Activated naive CD4-positive, alpha-beta T cell treated with anti-CD3 and anti-CD28 coated beads, Interleukin-2, amount 50 U/mL, for 16 hours (primary cell): ENCODE measurements at places on chromosomes 13 and 19.
A peak's percentile ranks its signal among the peaks of the same experiment; 100 is the strongest.

DNA sequence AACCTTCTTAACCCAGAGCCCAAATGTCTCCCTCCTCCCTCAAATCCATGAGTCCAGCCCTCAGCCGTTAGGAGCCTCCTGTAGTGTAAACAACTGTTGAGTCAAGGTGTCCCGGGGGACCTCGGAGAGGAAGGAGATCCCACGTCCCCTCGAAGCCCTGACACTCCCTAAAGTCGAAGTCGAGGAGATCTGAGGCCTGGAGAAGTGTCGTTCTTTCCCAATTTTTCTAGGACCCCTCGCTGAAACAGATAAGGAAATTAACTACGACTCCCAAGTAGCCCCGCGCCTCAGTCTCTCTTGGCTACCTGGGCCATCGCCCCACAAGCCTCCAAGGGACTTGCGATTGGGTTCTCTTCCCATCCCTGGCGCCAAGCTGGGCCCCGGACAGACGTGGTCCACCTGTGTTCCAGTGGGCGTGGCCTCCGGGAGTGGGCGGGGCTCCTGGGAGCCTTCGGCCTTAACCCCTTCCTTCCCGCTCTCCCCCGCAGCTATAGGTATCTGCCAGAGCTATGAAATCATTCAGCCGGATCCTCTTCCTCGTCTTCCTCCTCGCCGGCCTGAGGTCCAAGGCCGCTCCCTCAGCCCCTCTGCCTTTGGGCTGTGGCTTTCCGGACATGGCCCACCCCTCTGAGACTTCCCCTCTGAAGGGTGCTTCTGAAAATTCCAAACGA is 869 bp downstream of the GFY start:
- DNase-seq = peak; percentile 47

DNA sequence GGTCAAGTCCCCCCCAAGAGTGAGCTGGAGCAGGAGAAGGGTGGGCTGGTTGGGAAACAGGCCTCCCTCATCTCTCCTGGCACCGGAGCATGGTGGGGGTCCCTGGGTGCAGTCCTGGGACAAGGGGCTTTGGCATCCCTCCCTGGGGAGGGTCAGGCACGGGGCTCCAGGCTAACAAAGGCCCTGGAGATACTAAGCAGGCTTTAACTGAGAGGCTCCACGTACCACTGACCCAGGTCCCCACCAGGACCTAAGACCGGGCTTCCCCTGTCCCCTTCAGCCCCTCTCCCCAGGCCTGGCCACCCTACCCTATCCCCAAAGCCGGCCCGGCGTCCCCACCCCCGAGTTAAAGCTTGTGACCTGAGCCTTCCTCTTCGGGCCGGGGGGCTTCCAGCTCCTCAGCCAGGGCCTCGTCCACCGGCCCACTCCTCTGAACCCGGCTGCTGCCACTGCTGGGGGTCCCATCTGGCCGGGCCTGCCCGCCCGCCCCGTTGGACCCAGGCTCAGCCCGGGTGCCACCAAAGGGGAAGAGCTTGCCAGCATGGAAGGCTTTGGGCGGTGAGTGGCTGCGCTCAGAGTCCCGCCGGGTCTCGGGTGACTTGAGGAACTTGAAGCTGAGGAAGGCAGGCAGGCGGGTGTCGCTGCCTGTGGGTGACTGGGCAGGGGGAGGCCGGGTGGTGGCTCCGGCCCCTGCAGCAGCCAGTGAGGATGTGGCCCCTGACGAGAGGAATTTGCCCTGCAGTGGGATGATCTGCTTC is 10.1 kb downstream of the ANO8 start:
- no peak for DNase-seq

- no peak for DNase-seq
These were observed 37.1 kb downstream of the ESD start for GRCh38 chr13:46759846-46760245.

GRCh38 chr19:38734176-38734425 is 10.2 kb downstream of the CAPN12 start:
- DNase-seq = no peak

DNA sequence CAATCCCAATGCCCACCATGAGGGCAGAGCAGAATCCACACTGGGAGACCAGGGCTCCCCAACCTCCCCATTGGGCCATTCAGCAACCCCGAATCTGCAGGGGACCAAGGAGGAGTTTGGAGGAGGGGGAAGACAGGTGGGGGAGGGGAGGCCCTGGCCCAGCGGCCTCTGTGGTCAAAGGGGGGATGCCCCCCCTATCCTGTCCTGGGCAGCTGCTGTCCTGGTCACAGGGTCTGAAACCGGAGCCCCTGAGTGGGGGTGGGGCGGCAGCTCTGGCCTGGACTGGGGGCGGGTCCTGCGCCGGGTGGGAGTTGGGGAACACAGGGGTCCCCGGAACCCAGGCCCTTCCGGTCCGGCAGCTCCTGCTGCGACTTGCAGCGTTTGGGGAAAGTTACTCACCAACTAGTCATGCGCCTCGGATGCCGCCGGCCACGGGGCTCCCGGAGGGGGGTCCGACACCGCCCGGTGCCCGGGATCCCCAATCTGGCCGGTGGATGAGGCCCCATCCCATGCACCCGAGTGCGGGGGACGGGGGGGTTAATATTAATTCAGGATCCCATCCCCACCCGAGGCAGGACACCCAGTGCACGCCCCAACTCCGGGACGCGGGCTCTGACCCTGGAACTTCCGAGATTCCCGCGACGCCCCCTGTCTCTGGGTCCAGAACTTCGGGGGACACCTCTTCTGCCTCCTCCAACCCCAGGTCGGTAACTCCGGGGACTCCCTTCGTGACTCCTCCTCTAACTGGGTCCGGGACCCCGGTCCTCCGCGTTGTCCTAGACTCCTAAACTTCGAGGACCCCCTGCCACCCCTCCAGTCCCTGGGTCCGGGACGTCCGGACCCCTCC is 872 bp downstream of the HOMER3 start:
- DNase-seq = no peak

GRCh38 chr13:48437371-48437770 is 24.5 kb upstream of the LPAR6 start:
- DNase-seq = no peak

DNA sequence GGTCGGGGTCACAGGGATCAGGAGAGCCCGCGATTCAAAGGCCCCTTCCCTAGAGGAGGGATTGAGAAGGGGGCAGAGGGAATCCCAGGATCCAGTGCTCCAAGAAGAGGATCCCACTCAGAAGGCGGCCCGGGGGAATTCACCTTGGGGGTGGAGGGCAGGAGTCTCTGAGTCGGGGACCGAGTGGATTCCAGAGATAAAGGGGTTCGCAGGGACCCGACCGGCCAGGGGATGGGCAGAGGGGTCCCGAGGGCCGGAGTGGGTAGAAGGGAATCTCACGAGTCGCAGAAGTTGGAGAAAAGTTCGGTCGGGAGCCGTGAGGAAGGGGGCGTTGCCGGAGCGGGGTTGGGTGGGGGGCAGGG is 261 bp downstream of the PRKD2 start:
- no peak for DNase-seq

DNA sequence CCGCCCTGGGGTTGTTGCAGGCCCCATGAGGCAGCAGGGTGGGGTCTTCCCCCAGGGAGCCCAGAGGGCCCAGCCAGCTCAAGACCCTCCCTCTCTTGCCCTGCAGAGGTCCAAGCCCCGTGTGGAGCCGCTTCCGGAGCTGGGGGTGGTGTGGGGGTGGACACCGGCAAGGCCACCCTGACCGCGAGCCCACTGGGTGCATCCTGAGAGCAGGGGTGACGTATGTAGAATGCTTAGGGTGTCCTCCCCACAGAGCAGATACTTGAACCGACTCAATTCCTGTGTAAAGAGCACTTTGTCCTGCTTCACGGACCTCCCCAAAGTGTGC is 14.8 kb downstream of the UBXN6 start:
- DNase-seq = no peak

DNA sequence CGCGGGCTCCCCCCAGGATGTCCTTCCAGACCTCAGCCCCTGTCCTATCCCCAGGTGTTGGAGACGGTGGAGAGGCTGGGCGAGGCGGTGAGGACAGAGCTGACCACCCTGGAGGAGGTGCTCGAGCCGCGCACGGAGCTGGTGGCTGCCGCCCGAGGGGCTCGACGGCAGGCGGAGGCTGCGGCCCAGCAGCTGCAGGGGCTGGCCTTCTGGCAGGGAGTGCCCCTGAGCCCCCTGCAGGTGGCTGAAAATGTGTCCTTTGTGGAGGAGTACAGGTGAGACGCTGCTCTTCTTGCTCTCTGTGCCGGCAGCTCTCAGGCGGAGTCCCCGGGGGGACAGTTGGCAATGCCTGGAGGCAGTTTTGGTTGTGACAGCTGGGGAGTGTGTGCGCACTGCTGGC is 6.9 kb downstream of the TTYH1 start:
- DNase-seq = no peak

- DNase-seq = no peak
These were observed 162.7 kb downstream of the PTPRS start for GRCh38 chr19:5177745-5178450.

DNA sequence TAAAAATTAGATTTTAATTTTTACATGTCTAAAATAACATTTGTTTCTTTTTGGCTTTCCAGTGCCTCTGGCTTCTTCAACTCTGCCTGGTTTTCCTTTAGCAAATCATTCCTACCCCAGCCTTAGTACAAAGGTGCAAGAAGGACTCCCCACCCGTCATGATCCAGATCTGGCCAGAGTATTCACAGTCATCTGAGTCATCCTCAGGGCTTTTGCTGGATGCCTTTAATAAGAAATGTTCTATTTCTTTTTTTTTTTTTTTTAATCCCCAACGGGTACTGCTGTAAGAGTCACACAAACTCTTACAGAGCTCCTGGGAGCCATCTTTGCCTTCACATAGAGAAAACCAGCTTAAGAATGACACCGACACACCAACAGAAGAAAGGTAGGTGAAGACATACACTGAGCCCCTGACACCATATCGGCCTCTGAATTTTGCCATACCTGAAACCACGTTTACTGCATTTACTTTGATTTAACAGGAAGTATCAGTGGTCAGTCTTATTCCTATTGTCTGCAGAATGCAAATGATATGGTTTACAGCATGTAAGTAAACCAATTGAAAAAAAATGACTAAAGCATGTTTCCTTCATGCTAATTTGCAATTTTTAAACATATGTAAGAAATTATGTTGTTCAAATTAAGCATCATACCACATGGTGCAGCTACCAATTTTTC is 184.4 kb downstream of the NALCN start:
- no peak for DNase-seq

GRCh38 chr19:45175515-45176345 is 2.3 kb downstream of the TRAPPC6A start:
- DNase-seq = no peak

DNA sequence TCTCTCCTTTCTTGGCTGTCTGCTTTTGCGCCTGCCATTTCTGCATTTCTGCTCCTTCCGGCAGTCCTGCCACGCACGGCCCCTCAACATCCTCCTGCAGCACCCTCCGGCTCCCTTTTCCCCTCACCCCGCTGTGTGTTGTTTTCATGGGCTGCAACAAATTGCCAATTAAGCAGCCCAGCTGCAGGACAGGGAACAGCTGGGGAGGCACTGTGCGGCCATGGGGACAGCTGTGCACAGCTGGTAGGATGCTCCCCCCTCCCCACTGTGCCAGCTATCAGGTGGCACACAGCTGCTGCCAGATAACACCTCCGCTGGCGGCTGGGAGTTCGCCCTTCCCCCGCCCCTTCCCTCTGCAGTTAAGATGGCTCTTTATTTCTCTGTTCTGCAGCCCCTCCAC is 25.4 kb downstream of the LYL1 start:
- no peak for DNase-seq

GRCh38 chr13:32212421-32212820 is 102.7 kb downstream of the ZAR1L start:
- DNase-seq = no peak

DNA sequence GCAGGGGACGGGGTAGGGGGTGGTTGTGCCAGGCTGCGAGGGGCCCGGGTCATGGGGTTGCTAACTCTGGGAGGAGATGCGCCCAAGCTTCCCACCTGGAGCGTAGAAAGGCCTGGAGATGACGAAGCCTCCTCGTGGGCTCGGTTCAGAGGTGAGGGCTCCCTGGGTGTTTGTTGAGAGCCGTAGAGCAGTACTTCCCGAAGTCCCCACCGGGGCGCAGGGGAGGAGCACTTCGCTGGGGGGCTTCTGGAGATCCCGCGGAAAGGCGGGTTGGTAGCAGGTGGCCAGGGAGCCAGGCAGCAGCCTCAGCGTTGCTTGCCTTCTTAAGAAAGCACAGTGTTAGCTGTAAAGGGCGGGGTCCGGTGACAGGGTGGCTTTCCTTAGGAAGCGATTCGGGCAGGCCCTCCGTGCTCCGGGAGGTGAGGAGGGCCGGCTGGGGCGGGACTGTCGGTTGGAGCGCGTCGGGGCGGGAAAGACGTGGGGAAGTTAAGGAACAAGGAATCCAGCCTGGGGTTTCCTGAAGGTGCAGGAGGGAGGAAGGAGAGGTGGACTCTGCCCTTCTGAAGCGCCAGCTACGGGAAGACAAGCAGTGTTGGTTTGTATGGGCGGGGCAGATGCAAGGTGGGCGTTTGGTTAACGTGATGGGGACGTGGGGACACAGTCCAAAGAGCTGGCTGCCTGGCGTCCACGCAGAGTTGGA is 3.3 kb downstream of the VSTM2B start:
- DNase-seq = no peak

DNA sequence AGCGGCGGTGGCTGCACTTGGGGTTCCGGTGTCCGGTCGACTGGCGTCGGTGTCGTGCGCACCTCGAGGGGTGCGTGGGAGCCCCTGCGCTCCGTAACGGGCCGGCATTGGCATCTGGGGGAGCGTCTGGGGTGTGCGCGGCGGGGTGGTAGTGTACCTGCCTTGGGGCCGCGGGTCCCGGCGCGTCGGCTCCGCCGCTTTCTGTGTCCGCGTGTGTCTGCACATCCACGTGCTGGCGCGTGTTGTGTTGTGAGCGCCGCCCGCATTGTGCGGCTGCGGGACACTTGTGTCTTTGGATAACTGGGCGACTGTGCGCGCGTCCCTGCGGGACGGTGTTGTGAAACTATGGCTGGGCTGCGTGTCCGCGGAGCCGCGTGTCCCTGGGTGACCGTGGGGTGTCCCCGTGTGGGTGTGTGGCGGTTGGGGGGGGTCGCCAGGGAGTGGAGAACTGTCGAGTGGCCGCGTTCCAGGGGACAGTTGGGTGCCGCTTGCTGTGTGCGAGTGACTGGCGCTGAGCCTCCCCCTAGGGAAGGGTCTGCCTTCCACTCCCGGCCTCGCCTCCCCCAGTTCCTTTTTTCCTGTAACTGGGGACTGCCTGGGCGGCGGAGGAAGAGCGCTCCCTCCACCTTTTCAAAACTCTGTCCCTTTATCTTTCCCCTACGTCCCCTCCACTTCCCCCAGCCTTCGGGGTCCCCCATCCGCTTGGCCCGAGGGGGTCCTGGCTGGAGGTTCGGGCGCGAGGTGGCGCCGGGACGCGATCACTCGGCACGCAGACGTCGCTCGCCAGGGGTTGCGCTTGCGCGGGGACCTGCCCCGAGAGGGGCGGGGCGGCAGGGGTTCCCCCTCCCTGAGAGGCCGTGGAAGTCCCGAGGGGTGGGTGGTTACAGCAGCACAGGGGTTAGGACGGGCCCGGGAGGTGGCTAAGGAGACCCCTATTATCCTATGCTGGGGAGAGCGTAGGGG is 5.7 kb upstream of the NFIC start:
- DNase-seq = peak; percentile 89
